Stimulated activated CD4-positive, alpha-beta T cell treated with anti-CD3 and anti-CD28 coated beads, Interleukin-2, amount 100 ng/mL, for 24 hours (primary cell): ENCODE measurements at places on chromosomes 1 and 21.

DNA sequence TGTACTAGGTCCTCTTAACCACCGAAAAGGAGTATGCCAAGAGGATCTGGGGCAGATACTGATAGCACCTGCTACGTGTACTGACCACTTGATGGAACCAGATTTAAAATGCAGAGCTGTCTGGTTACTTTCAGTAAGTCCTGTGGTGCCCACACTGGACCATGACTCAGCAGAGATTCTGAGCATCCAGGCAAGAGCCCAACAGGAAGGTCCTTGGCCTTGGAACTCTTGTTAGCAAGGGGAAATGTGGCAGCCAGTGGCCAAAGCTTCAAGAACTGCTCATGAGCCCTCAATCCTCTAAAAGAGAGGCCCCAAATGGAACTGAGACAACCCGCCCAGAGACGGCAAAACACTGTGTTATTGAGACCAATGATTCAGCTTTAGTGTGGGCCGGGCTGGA lies 4.2 kb upstream of the GJB5 start:
- no peak for DNase-seq

GRCh38 chr1:26276432-26276838 lies 3.5 kb upstream of the SH3BGRL3 start:
- no peak for DNase-seq

DNA sequence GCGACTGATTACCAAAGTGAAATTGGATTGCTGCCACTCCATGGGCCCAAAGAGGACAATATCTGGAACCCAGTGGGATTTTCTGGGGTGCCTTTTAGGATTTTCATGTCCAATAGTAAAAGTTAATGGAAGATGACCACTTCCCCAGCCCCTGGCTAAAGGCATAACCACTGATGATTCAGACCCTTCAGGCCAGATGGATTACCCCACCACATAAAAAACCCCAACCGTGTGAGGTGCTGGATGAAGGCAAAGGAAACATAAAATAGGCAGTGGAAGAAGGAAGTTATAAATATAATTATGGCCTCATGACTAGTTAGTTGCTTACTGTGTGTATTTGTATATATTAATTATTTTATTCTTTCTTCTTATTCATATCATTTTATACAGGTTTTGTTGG lies 40.2 kb upstream of the IL10 start:
- no peak for DNase-seq

GRCh38 chr1:82392513-82392912 lies 591.8 kb downstream of the ADGRL2 start:
- no peak for DNase-seq

DNA sequence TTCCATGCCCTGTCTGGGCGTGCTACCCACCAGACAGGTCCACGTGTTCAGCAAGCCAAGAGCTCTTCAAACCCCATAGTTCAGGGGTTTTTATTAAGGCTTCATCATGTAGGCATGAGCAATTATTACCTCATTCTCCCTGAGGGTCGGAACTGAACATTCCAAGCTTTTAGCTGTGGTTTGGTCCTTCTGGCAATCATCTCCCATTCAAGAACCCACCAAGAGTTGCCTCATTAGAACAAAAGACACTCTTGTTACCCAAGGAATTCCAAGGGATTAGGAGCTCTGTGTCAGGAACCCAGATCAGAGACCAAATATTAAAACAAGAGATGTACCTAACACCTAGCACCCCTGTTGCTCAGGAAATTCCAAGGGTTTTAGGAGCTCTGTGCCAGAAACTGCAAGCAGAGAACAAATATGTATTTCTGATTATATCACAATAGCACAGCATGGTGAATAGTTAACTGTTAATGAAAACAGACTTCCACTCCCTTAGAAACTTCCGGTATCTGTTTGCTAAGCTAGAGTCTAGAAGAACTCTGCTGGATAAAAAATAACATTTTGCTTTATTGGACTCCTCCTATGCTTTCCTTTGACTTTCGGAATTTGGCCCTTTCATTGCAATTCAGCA lies 201.2 kb upstream of the L1TD1 start:
- no peak for DNase-seq

DNA sequence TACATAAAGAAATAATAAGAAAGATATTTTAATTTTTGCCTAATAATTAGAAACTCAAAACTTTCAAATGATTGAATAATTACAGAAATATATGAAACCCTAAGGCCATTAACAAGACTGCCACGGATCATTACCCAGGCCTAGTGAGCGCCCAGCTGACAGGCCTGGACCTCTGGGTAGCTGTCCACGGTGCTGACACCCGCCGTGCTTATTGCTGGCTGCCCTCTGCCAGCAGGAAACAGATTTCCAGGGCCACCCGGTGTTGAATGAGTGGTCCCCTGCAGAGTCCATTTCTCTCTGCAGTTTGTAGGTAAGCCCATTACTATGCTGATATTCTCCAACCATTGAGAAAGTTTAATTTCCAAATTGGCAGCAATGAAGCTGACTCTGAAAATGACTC lies 254.4 kb upstream of the GJB5 start:
- DNase-seq, result no peak

- DNase-seq, result no peak
Measured at GRCh38 chr1:107681001-107681479, 283.9 kb downstream of the VAV3 start.

DNA sequence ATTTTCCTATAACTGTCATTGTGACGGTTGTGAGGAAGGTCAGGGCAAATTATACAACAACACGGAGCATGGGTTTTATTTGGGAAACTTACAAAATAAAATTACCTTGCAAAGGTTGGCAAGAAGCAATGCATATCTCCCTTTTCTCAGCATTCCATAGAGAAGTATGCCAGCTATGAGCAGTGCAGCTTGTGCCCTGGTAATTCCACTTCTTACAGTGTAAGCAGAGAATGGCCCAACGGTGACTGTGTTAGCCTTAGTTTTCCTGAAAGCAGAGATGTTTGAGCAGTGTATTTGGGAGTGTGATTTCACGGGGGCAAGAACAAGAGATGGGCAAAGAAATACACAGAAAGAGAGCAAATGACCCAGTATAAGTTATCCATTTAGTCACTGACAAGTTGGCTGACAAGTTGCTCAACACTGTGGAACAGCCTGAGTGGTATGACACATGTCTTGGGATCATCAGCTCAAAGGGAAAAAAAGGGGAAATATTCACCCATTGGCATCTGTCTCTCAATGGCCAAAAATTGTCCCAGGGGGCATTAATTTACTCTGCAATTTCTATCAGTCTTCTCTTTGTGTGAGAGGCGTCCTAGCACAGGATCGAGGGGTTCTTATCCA lies 210.9 kb upstream of the NRIP1 start:
- no peak for DNase-seq

DNA sequence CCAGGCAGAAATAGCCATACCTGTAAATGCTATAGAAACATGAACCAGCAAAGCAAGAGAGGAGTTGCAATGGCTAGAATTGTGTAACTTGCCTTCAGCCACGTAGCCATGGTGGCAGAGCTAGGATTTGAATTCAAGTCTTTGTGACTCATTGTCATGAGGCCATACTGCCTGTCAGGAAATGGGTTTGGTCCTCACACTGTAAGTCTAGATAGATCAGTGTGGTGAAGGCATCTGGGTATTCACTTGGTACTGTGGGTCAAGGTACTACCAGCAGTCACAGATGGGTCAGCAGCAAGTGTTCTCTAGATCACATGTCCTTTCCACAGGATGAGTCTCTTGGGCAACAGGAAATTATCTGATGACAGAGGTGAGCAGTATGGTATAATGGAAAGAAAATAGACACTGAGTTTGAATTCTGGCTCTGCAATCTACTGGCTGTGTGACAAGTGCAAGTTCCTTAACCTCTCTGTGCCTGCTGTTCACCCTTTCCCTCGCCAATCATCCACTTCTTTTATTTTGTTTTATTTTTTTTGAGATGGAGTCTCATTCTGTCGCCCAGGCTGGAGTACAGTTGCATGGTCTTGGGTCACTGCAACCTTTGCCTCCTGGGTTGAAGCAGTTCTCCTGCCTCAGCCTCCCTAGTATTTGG lies 36.9 kb downstream of the FGGY start:
- no peak for DNase-seq

- no peak for DNase-seq
Measured at GRCh38 chr1:243343970-243344937, 88.4 kb downstream of the SDCCAG8 start.

DNA sequence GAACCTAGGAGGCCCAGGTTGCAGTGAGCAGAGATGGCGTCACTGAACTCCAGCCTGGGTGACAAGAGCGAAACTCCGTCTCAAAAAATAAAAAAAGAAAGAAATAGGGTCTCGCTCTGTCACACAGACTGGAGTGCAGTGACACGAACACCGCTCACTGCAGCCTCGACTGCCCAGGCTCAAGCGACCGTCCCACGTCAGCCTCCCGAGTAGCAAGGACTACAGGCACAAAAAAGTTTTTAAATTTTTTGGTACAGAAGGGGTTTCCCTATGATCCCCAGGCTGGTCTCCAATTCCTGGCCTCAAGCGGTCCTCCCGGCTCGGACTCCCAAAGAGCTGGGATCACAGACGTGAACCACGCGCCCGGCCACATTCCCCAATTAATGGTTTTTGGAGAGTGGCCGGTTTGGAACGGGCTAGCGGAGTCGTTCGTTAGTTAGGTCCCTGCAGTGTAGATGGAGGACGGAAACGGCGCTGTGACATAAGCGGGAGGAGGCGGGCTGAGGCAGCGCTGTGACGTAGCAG lies 611 bp upstream of the GUK1 start:
- no peak for DNase-seq

DNA sequence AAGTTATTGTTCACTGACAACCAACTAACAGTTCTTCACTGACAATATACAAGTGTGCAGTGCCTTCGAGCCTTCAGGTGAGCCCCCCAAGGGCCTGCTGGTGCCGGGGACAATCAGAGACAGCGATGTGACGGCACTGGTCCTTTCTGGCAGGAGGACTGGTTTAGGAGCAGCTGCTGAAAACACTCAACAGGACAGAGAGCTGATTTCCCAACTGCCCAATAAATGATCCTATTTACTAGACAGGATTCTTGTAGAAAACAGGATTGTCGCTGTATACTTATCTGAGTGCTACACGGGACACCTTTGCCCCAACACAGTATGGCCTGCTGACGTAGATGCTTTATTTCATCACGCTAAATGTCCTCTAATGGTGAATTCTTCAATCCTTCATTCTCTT lies 65.4 kb downstream of the TP53BP2 start:
- DNase-seq, result no peak

- no peak for DNase-seq
Measured at GRCh38 chr21:45072738-45073300, 1.6 kb upstream of the ADARB1 start.

DNA sequence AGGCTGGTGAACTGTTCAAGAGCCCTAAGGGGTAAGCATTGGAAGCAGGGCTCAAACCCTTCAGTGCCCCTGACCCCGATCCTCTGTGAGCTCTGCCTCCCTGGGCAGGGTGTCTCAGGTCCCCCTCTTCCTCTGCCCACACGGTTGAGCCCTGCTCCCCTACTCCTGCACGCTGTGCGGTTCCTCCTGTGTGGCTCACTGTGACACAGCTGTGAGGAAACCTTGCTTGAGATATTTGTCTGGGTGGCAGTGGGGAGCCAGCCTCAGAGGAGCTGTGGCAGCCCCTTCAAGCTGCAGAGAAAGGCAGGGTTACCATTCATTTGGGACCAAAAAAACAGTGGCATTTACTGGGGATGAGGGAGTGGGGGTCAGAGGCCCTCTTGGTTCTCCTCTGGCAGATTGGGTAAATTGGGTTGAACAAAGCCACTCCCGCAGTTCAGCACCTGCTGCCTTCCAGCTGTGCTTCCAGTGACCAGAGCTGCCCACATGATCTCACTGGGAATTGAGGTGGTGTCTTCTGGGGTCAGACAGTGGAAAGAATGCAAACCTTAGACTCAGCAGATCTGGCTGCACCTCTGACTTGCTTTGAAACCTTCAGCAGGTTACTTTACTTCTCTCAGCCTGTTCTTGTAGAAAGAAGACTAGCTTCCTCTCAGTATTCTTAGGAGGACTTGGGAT lies 60.6 kb upstream of the CD1D start:
- no peak for DNase-seq

GRCh38 chr1:35178874-35179380 lies 14.0 kb downstream of the SFPQ start:
- no peak for DNase-seq

GRCh38 chr1:67713057-67713846 lies 28.3 kb downstream of the GADD45A start:
- no peak for DNase-seq

- peak; percentile 71 for DNase-seq
Measured at GRCh38 chr1:30823969-30824735, 66.6 kb upstream of the LAPTM5 start.

DNA sequence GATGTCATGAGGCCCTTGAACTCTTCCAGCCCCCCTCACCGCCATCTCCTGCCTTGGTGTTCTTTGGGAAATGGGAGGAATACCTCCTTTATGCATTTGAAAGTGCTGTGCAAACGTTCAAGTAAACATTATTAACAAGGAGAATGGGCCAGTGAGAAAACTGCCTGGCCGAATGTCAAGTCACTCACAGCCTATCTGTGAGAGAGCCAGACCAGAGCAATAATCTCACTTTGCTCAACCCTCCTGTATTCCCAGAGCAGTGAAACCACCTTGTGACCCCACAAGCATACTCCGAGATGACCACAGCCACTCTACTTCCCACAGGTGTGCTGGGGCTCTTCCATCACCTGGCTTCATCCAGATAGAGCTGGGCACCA lies 5.2 kb downstream of the TAL1 start:
- no peak for DNase-seq

- no peak for DNase-seq
Measured at GRCh38 chr1:2543543-2544092, 12.6 kb upstream of the TNFRSF14 start.

GRCh38 chr1:1085171-1085841 lies 11.2 kb upstream of the RNF223 start:
- DNase-seq, result no peak

DNA sequence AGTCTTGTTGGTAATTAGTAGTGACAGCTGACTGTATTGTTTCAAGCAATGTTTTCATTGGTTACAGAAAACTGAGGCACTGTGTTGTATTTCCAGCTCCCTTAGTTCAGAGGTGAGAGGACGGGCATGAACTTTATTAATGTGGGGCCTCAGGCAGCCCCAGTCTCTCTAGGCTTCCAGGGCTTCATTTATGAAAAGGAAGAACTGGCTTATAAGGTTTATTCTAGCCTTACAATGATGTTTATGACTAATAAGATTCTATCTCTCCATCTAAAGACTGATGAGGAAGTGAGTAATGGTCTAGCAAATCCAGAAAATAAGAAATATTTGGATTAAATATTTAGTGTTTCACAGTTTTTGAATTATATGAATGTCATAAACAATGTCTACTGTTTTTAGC lies 41.5 kb downstream of the CBS start:
- DNase-seq, result no peak
